AG09309 (cell line): ENCODE measurements at places on chromosomes 6 and 20.
A peak's percentile ranks its signal among the peaks of the same experiment; 100 is the strongest.

GRCh38 chr6:41197234-41197633 is 3.7 kb downstream of the TREML2 start:
- DNase-seq, result no peak

GRCh38 chr6:85983032-85983659 is 340.5 kb upstream of the SYNCRIP start:
- DNase-seq, result no peak

- DNase-seq, result no peak
Observed at GRCh38 chr20:17872434-17872833, 96.2 kb downstream of the SNX5 start.

DNA sequence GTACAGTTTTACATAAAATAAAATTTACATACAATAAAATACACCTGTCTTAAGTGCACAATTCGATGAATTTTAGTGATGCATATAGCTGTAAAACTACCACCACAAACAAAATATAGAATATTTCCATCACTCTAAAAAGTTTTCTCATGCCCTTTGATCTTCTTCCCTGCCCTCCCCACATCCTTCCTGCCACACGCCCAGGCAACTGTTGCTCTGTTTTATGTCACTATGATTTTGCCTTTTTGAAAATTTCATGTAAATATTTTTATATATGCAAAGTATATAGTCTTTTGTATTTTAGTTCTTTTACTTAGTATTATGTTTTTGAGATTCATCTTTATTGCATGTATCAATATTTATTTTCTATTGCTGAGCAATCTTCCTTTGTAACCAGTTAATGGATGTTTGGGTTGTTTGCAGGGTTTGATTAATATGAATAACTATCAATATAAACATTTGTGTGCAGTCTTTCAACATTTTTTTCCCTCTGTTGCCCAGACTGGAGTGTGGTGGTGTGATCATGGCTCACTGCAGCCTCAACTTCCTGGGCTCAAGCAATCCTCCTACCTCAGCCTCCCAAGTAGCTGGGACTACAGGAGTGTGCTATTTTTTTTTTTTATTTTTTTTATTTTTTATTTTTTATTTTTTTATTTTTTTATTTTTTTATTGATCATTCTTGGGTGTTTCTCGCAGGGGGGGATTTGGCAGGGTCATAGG is 23.8 kb upstream of the SAMHD1 start:
- no peak for DNase-seq

DNA sequence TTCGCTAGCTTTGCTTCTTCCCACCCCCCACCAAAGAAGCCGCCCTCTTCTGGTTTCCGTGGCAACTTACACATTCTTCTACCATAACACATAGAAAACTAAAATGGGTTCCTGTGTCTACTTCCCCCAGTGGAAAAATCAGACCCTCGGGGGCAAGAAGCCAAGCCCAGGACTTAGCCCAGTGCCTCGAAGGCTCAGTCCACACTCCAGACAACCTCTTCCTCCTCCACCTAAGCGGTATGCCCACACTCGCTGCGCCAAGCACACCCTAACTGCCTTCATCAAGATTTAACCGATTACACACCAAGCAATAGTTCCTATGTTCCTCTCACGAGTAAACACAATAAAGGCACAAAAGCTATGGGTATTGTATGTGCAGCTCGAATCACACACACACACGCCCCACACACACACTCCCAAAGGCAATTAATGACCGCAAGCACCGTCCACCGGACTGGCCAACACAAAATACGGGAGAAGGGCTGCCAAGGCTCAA is 537 bp downstream of the PPIL4 start:
- DNase-seq, result peak; percentile 21

GRCh38 chr6:14440940-14441781 is 323.6 kb downstream of the CD83 start:
- peak; percentile 57 for DNase-seq

DNA sequence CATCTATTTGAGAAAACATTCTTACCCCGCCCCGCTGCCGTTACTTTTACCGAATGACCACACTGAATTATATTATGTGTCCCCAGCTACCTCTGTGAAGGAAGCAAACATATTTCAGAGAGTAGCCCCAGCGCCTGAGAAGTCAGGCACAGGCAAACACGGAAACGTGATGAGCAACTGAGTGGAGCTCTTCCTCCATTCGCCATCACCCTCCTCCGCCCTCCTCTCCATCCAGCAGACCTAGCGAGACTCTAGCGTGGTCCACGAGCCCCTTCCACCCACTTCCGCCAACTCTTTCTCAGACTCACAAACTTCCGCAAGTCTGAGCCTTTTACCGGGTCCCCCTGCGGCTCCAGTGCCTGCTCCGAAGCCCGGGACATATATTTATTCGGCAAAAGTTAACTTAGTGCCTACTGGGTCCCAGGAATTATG is 582 bp downstream of the SNRPB start:
- no peak for DNase-seq

GRCh38 chr6:37340639-37340943 is 13.2 kb upstream of the RNF8 start:
- DNase-seq, result no peak

GRCh38 chr20:1005452-1006027 is 3.4 kb upstream of the RSPO4 start:
- no peak for DNase-seq

- no peak for DNase-seq
Observed at GRCh38 chr6:133834472-133835170, 54.3 kb upstream of the TCF21 start.

- DNase-seq, result no peak
Observed at GRCh38 chr20:42474646-42475045, 715.1 kb downstream of the PTPRT start.

DNA sequence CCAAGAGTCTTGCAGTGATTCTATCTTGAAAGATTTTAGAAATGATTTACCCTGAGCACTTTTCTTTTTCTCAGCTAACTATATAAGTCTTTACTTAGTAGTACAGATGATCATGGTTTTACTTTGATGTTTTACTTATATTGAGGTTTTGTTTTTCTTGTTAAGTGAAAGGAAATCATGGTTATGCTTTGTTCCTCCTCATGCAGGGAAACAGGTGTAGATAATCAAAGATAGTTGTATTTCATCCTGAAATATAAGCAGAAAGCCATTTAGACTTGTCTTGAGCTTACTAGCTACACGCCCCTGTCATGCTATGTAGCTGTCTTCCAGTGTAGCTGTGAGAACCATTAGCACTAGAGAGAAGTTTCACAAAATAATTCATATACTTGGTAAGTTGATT is 113.9 kb downstream of the HIVEP1 start:
- DNase-seq, result no peak

DNA sequence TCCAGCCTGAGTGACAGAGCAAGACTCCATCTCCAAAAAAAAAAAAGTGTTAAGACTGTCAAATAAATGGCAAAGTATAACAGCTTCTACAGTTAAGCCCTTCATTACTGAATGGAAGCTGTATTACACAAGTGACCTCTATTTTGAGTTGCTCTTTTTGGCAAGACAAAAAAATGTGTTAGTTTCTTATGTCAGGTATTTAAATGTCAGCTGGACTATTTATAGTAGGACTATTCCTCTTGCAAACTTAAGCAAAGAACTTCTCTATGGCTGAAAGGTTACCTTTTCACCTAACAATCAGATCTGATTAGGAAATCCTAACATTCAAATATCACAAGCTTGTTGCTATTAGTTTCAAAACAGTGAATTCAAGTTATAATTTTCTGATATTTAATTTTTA is 12.4 kb downstream of the UBE2V1 start:
- no peak for DNase-seq

DNA sequence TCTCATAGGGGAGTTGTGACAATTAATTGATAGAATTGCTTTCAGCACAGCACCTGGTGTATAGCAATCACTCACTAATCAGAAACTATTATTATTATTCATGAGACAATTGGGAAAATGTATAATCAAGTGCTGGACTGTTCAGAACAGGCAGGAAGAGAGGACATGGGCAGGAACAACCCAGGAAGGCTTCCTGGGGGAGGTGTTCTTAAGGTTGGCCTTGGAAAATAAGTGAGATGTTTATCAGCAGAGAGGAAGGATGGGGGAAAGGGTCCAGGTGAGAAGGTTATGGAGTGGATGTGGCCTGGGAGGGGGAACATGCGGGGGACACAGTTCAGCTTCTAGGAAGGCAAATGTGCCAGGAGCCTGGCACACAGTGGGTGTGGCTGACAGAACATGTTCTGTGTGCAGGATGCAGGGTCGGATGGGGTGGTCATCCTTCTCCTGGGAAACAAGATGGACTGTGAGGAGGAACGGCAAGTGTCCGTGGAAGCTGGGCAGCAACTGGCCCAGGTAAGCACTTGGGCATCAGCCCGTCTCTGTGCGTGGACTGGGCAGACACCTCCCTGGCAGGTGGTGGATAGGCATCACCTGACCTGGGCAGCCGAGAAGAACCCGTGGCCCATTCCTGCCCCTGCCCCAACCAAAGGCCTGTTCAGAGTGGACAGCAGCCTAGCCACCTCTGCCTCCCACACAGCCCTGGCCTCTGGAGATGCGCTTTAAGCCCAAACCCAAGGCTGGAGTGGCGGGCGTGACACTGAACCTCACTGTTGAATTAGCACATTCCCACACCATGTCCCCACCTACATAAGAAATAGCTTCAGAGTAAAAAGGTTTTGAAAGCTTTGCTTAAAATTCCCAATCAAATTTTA is 30.9 kb downstream of the RAB44 start:
- no peak for DNase-seq

- DNase-seq, result no peak
Observed at GRCh38 chr6:55494411-55494810, 84.6 kb downstream of the HMGCLL1 start.

GRCh38 chr6:140500849-140501248 is 1126.4 kb upstream of the CITED2 start:
- DNase-seq, result no peak

DNA sequence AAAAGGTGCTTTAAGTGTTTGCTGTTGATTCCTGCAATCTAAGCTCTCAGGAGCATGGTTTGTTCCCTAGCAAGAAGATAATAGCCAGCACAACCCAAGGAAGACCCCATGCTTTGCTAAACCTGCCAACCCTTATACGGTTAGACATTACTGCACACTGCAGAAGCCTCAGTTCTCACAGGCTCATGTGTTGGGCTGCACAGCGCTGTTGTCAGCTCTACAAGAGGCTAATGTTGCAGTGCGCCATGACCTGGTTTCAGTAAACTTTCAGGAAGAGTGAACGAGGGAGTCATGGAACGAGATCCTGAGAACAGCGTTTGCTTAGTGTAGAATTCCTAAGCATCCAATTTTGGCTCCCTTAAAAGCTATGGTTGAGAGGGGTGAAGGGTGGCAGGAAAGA is 218.5 kb downstream of the ARHGAP18 start:
- no peak for DNase-seq

DNA sequence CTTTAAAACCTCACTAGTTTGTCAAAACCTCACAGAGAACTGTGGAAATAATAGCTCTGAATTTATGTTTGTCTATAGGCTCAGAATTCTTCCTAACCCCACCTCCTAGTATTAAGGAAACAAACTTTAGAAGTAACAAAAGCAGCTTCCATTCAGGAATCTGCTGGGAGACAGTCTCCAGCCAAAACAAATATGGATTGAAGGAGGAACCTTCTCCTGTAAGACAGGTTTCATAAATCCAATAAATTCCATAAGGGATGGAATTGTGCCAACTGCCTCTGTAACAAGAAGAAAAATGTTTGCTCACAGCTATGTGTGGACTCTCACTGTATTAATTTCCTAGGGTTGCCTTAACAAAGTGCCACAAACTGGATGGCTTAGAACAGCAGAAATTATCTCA is 7.5 kb downstream of the SYCP2 start:
- DNase-seq, result no peak

GRCh38 chr6:31886541-31886991 is 7.8 kb upstream of the SLC44A4 start:
- DNase-seq, result no peak

- no peak for DNase-seq
Observed at GRCh38 chr20:58891718-58892140, 39.2 kb downstream of the GNAS start.

- no peak for DNase-seq
Observed at GRCh38 chr20:2341336-2341735, 39.4 kb upstream of the TGM6 start.

DNA sequence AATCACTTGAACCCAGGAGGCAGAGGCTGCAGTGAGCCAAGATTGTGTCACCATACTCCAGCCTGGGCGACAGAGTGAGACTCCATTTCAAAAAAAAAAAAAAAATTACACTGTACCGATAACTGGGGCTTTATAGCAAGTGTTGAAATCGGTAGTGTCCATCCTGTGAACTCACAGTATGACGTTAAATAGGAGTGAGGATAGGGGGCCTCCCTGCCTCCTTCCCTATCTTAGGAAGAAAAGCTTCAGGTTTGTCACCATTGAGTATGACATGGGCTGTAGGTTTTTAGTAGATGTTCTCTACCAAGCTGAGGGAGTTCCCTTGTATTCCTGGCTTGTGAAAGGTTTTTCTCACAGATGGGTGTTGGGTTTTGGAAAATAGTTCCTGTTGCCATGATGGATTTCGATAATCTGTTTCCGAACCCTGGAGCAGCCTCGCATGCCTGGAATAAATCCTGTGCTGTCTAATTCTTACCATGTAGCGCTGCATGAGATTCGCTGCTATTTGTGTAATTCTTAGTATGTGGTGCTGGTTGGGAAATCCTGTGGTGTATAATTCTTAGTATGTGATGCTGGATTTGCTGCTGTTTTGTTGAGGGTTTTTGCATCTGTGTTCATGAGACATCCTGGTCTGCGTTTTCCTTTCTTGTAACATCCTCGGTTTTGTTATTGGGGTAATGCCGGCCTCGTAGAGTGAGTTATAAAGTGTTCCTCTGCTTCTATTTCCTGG is 23.6 kb downstream of the NTSR1 start:
- no peak for DNase-seq

DNA sequence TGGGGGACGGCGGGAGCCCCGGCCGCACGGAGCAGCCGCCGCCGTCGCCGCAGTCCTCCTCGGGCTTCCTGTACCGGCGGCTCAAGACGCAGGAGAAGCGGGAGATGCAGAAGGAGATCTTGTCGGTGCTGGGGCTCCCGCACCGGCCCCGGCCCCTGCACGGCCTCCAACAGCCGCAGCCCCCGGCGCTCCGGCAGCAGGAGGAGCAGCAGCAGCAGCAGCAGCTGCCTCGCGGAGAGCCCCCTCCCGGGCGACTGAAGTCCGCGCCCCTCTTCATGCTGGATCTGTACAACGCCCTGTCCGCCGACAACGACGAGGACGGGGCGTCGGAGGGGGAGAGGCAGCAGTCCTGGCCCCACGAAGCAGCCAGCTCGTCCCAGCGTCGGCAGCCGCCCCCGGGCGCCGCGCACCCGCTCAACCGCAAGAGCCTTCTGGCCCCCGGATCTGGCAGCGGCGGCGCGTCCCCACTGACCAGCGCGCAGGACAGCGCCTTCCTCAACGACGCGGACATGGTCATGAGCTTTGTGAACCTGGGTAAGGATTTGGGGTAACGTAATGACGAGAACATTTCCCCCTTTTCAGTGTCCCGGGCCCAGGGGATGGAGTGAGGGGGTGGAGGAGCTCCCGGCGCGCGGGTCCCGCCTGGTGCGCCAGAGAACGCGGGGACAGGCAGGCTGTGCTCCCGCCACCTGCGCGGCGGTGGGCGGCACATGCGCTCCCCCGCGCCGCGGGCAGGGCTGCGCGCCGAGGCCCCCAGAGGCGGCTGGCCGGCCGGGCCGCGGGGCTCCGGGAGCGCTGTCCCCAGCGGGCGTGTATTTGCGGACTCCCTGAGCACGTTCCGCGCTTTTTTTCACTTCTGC is 1.4 kb downstream of the BMP6 start:
- no peak for DNase-seq
